Stimulated activated CD8-positive, alpha-beta memory T cell treated with anti-CD3 and anti-CD28 coated beads, Interleukin-7, amount 100 ng/mL, for 24 hours (primary cell): ENCODE measurements at places on chromosomes 13 and 19.

DNA sequence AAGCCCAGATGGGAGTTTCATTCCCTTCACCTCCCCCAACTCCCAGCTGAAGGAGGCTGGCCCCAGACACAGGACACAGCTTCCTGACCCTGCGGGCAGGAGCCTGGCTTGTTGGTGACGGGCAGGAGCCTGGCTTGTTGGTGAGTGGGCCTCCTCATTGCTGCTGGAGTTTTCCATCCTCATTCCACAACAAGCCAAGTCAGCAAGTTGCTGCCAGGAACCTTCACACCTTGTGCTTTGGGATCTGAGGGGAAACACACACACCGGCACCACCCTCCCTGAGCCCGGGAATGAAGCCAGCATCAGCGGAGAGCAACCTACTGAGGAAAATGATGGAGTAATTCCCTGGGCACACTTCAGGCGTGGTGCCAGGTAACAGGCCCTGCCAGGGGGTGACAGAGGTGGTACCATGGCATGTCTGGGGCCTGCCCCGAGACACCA, 74.9 kb downstream of the ALOX5AP start:
- DNase-seq: no peak

DNA sequence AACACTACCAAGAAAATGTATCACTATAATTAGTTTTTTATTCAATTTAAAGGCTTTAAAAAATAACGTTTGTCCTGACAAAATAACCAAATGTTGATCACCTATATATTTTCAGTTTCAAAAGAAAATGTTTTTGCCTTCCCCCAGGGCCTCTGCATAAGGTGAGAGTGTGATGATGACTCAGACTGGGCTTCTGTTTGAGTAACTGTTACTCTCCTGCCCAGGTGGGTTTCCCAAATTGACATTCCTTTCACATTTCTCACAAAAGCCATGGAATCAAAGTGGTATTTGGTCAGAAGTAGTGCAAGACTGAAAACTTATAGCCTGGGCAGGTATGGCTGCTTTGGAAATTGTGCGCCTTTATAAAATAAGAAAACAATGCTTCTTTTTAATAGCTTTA, 180.6 kb downstream of the COG6 start:
- DNase-seq: no peak

DNA sequence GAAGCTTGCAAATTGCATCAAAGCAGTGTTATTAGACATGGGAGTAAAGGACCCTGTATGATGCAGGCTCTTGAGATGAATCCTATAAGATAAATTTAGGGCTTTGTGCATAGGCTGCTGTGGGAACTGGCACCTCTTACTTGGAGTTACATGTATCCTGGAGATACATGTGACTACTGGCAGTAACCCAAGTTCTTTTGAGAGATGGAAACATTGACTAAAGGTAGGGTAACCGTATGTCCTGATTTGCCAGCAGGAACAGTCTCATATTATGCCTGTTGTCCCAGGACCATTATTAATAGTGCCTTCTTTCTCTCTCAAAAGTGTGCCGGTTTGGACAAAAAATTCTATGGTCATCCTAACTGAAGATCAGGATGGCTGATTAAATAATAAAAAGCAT, 195.4 kb downstream of the LACC1 start:
- no peak for DNase-seq

DNA sequence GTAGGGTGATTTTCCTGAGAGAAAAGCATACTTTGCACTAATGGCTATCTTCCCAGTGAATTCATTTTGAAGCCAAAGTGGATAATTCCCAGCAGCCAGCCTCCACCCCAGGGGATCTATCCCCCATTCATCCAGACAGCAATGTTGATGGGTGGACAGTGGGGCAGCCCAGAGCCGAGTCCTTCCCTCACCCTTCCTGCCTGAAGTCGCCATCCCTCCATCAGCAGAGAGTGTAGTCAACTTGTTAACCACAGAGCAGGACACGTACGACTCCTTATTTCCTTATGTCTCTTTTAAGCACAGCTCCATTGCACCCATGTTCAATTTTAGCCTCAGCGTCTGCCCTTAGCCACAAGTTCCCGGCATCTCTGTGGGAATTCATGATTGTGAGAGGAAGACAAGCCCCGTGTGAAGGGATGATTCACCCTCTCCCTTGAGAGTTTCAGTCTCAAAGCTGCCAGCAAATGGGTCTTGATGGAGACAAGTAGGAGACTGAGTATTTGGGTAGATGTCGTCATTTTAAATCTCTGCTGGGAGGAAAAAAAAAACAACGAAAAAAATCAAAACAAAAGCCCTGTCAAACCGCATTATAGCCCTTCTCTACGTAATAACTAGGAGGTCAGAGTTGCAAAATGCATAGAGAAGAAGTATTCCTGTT, 58.3 kb upstream of the MEDAG start:
- DNase-seq: no peak

DNA sequence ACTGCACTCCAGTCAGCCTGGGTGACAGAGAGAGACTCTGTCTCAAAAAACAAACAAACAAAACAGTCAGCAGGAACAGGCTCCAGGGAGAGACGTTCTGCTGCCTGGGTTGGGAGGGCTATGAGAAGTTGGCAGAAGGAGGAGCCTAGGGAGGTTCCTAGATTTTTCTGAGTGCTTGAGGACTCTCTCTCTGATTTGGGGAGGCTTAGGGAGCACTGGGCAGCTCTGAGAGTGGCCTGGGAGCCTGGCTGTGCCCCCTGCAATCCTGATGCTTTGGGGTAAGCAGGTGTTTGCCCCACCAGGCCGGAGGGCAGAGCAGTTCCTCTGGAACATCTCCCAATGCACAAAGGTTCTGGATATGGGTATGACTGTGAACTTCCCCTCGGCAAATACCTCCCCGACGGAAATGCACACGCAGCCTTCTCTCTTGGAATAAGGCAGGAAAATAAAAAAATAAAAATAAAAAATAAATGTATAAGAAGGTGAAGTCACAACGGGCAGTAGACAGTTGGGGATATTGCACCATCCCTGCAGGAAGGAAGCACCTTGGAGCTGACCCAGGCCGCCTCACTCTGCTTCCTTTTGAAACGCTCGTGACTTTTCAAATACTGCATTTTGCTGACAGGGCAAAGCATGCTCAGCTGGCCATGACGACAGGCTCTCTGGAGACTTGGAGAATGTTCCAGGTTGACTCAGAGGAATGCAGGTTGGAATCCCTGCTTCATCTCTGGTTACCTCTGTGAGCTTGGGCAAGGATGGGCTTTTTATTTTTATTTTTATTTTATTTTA, 26.5 kb upstream of the HOMER3 start:
- DNase-seq: no peak

DNA sequence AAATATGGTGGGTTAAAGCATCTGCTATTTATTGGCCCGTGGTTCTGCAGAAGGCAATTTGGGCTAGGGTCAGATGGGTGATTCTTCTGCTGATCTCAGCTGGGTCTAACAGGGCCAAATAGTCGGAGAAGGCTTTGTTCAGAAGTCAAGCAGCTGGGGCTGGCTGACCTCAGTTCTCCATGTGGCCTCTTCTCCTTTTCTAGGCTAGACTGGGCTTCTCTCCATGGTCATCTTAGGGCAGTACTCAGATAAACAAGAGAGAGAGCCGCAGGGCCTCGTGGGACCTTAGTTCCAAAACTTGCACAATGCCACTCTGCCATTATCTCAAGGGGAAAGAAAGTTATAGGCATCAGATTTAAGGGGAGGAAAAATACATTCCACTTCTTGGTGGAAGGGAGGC, 89.6 kb downstream of the NALCN start:
- no peak for DNase-seq

- DNase-seq: no peak
These were observed 310.4 kb downstream of the IRS2 start for GRCh38 chr13:109476001-109476400.

GRCh38 chr13:75425216-75426009, 56.6 kb downstream of the TBC1D4 start:
- no peak for DNase-seq

DNA sequence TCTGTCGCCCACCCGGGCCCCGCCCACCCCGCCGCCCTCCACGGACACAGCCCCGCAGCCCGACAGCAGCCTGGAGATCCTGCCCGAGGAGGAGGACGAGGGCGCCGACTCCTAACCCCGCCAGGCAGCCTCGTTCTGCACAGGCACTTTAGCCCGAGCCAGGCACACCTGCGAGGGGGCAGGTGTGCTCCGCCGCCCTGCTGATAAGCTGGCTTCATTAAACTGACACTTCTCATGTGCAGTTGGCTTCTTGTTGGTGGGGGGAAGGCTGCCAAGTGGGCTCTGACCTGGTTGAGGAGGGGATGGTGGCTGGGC, 8.2 kb downstream of the IL4I1 start:
- DNase-seq: no peak

DNA sequence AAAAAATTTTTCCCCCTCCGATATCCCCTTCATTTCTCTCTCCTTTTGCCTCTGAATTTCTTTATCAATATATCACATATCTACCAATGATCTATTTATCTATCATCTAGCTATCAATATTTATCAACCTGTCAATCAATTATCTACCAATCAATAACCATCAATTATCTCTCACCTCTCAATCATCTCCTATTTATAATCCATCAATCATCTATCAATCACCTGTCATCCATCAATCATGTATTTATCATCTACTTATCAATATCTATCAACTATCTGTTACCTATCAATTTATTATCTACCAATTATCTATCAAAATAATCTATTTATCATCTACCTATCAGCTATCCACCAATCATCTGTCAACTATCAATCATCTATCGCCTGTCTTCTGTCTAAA, 17.1 kb downstream of the MBD3L1 start:
- no peak for DNase-seq

DNA sequence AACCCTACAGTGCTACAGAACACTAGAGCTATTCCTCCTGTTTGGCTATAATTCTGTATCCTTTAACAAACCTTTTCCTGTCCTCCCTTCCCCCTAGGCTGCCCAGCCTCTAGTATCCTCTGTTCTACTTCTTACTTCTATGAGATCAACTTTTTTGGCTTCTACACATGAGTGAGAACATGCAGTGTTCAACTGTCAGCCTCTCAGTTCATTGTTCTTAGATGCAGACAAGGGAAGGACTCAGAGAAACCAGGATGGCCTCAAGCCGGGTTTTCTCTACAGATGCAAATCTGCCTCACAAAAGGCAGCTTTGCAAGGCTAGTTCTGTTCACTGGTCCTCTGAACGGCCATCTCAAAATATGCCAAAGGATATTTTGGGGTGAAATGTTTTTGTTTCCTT, 18.4 kb downstream of the AMER2 start:
- DNase-seq: no peak

- no peak for DNase-seq
These were observed 865.8 kb downstream of the PCDH9 start for GRCh38 chr13:66364346-66364745.

DNA sequence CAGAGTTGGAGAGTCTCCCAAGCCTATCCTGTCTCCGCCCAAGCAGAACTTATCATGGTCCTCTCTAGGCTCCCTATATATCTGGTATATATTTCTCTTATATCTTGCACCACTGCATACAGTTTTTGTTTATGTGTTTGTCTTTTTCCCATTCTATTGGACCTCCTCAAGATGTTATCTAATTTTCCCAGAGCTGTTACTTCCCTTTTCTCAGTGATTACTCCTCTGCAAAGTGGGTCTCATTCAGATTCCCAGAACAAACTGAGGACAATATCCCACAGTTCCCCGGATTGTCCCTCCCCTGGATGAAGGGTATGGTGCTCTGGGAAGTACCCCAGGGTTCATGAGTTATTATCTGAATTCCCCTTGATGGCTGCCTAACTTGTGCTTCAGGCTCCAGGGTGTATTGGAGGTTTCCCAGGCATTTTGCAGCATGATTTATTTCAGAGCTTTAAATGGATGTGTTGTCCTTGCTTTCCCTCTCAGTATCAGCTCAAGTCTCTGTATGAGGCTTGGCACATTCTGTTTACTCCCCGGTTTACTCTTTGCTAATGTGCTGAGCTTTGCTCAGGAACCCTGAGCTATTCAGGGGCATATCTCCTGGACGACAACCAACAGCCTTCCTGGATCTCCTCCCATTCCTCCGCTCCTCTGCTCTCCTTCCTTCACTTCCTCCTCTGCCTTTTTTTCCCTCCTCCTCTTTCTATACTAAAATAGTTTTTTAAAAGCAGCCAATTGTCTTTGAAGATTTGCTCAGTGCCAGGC, 329.3 kb downstream of the SPRY2 start:
- DNase-seq: no peak

- no peak for DNase-seq
These were observed 15.2 kb downstream of the EFNA2 start for GRCh38 chr19:1300744-1301490.

GRCh38 chr13:40205771-40206240, 460.6 kb downstream of the FOXO1 start:
- no peak for DNase-seq

DNA sequence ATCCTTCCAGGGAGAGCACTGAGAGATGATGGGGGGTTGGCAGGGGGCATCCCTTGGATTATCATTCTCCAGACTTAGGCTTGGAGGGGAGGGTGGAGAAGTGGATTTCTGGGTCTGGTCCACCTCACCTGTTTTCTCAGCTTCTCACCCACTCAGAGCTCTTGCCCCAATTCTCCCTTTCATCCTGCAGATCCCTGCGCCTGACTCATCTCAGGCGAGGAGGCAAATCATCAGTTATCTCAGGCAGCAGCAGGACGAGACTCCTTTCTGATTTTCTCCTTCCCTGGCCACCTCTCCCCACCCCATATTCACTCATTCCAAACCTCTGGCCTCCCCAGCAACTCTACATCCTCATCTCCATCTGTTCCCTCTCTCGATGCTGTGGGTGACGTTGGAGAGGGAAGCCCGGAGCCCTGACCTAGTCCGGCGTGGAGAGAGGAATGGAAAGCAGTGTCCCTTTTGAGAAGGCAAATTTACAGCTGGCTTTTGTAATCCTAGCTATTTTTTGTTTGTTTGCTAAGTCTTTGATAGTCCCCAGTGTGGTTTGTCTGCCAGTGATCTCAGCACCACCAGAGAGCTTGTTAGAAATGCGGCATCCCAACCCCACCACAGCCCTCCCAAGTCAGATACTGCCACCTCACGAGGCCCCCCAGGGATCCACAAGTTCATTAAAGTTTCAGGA, 24.0 kb upstream of the TPT1 start:
- DNase-seq: no peak

DNA sequence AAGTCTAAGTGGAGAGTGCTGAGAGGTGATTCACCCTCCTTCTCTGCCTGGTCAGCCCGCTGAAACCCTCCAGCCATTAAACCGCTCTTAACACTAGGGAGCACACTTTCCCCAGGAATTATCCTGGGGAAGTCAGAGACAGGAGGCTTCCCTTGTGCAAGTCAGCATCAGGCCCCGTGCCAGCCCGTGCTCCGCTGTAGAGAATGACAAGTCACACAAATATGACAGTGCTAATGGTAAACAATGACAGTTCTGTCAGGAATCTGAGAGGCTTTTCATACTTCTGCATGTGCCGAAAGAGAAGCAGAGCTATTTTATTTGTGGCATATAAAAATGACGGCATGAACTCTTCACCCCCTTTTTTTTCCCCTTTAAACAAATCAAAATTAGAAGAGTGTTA, 816.9 kb upstream of the SLC10A2 start:
- no peak for DNase-seq

- DNase-seq: no peak
These were observed 50.7 kb downstream of the C1QTNF9 start for GRCh38 chr13:24360106-24360505.
